Stimulated activated CD8-positive, alpha-beta memory T cell treated with anti-CD3 and anti-CD28 coated beads, Interleukin-15, amount 100 ng/mL, for 24 hours (primary cell): ENCODE measurements at places on chromosomes 11 and 22.

DNA sequence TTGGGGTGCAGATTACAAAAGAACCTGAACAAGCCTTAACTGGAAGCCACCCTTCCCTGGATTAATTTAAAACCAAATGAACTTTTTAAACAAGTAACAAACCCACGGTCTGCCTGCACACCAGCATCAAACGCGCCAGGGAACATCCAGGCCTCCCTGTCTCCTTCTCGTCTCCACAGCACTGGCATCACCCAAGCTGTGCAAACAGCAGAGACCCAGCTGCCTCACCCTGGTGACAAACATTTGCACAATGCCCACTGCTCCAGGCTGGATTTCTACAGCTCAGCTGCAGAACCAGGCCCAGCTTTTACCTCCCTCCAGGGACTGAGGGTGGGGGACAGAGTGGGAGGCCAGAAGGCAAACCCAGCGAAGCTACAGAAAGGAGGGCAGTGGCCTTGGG, 7.0 kb downstream of the RPL3 start:
- DNase-seq = no peak

DNA sequence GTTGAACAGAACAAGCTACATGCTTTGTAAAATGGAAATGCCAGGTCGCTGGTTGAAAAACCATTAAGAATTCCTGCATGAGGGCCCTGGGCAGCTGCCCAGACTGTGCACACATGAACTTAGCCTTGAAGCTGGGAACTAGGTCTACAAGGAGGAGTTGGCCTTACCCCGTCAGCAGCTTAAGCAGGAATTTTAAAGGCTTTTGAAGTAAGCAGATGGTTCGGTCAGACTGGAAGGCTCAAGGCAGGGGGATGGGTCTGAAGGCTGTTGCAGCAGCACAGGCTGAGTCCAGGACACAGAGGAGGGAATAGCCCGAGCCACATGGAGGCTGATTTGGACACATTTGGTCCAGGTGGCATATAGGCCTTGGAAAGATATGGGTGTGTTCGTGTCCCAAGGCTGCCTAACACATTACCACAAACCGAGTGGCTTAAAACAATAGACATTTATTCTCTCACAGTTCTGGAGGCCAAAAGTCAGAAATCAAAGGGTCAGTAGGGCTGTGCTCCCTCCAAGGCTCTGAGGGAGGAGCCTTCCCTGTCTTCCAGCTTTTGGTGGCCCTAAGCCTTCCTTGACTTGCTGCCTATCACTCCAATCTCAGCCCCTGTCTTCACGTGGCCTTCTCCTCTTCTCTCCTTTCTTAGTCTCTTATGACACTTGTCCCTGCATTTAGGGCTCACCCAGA, 11.6 kb downstream of the LIF start:
- DNase-seq = no peak

DNA sequence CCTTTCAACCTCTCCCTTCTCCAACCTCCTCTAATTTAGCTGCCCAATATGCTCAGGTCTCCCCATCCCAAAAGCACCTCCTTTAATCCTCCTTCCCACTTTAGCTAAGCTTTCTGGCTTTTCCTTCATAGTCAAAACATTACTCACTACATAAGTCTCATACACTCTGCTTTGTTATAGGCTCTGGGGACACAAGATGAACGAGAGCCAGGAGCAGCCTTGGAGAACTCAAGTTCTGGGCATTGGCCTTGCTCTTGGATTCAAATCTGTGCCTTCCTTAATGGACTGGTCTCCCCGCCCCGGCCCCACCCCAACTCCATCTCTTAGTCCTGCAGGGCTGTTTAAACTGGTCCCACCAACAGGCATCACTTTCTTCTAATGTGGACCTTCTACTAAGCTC, 11.4 kb upstream of the HPX start:
- no peak for DNase-seq

DNA sequence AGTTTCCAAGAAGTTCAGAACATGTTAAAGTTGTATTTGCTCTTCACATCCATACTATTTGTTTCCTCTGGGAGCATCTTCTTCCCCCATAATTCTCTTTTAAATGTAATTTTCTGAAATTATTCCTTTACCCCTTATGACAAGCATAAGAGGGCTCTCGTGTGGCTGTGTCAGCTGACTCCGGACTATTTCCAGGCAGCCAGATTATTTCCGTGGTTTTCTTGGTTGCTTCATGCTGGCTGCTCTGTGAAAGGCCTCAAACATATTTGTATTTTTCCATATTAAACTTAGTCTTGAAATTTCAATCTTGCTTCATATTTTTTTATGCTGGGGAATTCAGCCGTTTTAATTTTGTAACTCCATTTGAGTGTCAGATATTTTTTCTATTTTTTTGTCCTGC, 2.8 kb upstream of the MMP1 start:
- DNase-seq = no peak

DNA sequence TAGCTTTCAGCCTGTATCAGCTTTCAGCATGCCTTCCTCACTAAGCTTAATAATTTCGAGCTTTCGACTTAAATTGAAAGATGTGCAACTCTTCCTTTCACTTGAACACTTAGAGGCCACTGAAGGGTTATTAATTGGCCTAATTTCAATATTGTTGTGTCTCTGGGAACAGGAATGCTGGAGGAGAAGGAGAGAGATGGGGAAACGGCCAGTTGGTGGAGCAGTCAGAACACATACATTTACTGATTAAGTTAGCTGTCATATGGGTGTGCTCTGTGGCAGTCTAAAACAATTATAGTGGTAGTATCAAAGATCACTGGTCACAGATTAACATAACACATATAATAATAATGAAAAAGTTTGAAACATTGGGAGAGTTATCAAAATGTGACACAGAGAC, 106.2 kb downstream of the LRRC32 start:
- DNase-seq = no peak
